ENCODE measurements at places on chromosomes 5 and 9. TPM values are rescaled to one million over a fixed set of nuclear protein-coding genes. Genes with fewer than 3 reads are reported as not detected.

GPR150 gene
- total RNA-seq = 0.23 TPM

TLR4 gene
- 10.6 TPM for total RNA-seq

SUSD3 gene
- 1.4 TPM for total RNA-seq

SLC27A6 gene
- 4.6 TPM for total RNA-seq

IFNK gene
- total RNA-seq = not detected

PTGDS gene
- total RNA-seq = 93.2 TPM

ENTPD2 gene
- total RNA-seq = 3.2 TPM

ITGA2 gene
- total RNA-seq = 4.4 TPM

CER1 gene
- 0.69 TPM for total RNA-seq

TJP2 gene
- 16.1 TPM for total RNA-seq

C5orf52 gene
- not detected for total RNA-seq

CERT1 gene
- 76.6 TPM for total RNA-seq

FGF18 gene
- 0.69 TPM for total RNA-seq

FUBP3 gene
- total RNA-seq = 59.7 TPM

PCDHA9 gene
- total RNA-seq = 11.3 TPM

ANKRD34B gene
- 3.0 TPM for total RNA-seq

DELE1 gene
- total RNA-seq = 34.1 TPM

SPINK6 gene
- not detected for total RNA-seq

C9orf50 gene
- total RNA-seq = 0.23 TPM

LRRTM2 gene
- 67.6 TPM for total RNA-seq

OTP gene
- 3.2 TPM for total RNA-seq

BSPRY gene
- total RNA-seq = 0.69 TPM

GABRA6 gene
- total RNA-seq = 0.23 TPM
